ENCODE measurements at places on chromosomes 7 and 10.

DNA sequence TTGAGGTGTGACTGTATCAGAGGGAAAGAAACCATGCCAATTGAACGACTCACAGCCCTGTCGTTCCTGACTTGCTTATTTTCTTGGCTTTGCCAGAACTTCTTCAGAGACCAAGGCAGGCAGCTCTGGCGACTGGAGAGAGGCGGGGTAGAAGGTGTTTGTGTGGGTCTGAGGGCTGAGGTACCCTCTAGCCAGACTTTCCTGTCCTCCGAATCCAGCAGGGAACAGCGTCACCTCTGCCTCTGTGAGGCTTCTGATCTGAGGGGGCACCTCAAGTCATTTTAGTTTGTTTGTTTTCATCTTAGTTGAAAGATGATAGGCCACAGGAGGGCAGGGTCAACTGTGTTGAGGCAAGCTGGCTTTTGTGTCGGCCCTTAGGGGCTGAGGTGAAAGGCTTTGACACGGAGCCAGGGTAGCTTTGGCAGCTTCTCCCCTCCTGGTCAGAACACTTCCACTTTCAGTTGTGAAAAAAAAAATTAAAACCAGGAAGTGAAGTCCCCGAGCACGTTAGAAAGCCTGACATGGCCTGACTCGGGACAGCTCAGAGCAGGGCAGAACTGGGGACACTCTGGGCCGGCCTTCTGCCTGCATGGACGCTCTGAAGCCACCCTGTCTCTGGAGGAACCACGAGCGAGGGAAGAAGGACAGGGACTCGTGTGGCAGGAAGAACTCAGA lies 1.9 kb downstream of the ACSL5 start:
- DNase-seq, result peak; percentile 78

DNA sequence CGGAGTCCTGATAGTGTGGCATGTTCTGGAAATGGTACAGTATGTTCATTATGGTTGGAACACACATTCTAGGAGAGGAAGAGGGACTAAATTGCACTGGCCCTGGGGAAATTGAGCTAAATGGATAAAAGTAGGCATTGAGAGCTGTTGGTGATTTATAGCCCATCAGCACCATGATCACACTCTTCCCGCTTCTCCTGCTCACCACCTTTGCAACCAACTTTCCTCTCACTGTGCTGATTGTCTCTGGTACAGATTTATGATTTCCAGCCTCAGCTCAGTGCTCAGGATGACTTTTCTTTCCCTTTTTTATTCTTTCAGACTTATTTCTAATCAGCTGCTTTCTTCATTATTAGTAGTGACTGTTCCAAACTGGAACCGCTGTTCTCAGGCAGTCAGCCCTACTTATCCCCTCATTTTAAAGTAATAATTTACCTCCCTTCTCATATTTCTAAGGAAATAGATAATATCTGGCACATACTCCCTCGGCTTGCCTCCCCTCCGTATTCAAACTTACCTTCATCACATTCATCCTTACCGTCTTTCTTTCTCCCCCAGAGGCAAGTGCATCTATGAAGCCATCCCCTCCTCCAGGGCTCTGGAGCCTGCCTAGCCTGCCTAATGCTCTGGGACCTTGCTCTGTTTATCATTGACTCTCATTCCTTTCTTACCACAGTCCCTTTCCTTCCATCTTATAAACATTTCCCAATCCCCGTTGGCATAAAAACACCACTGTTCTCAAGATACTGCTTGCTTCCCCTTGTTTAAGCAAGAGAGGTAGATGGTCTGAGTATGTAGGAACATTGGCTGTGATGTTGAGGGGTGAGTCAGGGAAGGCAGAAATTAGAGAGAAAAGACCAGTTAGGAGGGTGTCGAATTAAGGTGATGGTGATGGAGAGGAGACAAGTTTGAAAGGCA lies 51.6 kb upstream of the RPA3 start:
- DNase-seq, result no peak

DNA sequence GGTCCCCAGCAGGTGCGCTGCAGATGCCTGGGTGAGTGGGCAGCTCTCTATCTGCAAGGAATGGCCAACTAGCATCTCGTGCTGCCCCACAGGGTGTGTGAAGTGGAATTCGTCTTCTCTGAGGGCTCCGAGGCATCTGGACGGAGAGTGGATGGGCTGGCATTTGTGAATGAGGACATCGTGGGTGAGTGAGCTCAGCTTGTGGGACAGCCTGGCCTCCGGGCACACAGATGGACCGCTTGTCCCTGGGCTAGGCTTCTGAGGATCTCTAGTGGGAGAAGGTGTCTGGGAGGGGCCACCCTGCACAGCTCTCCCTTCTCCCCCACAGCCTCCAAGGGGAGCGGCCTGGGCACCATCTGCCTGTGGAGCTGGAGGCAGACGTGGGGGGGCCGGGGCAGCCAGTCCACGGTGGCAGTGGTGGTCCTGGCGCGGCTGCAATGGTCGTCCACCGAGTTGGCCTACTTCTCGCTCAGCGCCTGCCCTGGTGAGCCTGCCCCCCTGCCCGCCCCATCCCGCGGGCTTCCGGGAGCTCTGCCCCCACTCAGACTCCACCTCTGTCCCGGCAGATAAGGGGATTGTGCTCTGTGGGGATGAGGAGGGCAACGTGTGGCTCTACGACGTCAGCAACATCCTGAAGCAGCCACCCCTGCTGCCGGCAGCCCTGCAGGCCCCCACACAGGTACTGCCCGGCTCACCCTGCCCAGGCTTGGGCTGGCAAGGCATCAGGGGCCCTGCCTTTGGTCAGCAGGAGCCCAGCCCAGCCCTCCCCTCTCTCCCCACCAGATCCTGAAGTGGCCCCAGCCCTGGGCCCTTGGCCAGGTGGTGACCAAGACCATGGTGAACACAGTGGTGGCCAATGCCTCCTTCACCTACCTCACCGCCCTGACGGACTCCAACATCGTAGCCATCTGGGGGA lies 6.3 kb downstream of the POLR2J start:
- DNase-seq, result peak; percentile 48

- no peak for DNase-seq
These were observed 43.5 kb upstream of the LSM8 start for GRCh38 chr7:118140468-118140867.

- DNase-seq, result no peak
These were observed 11.7 kb upstream of the ZNF716 start for GRCh38 chr7:57438244-57438643.

DNA sequence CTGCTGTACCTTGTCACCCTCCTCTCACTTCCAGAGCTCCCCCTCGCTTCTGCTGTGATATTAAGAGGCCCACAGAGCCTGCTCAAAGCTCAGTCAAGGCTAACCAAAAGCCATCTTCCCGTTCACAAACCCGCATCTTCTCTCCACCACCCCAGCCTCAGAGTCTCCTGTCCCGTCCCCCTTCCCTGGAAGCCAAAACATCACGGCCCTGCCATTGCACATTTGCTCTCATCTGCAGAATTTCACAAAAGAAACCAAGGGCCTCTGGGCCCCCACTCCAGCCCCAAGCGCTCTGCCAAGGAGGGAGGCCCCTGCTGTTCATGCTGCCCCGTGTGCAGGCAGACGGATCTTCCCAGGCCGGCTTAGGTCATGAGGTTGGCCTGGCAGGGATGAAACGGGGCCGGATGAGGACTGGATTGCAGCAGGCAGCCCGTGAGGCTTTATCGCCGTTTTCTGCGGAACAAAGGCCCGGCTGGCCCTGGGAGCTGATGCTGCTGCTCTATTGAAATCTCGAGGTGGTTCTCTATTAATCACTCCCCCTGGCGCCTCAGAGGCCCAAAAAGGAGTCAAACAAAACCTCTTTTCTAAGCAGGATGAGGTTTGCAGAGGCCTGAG lies 31.6 kb upstream of the FOXK1 start:
- no peak for DNase-seq

DNA sequence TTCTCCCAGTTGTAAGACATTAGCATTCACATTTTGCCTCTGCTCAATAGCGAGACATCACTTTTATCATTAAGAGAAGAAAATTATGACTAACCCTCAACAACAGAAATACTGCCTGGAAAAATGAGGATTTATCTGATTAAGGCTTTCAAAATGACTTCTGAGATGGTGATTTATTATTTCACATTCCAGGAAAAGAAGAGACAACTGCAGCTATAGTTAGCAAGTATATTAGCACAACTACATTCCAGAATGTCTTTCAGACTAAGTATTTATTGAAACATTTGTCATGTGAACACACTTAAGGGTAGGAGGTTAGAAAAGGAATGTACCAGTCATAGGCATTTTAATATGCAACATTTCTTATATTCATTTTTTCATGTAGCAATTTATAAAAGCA lies 162.0 kb downstream of the IQUB start:
- no peak for DNase-seq

- no peak for DNase-seq
These were observed 158.9 kb upstream of the FOXK1 start for GRCh38 chr7:4523219-4523618.

- DNase-seq, result peak; percentile 7
These were observed 103.7 kb downstream of the MACC1 start for GRCh38 chr7:20113427-20114027.

DNA sequence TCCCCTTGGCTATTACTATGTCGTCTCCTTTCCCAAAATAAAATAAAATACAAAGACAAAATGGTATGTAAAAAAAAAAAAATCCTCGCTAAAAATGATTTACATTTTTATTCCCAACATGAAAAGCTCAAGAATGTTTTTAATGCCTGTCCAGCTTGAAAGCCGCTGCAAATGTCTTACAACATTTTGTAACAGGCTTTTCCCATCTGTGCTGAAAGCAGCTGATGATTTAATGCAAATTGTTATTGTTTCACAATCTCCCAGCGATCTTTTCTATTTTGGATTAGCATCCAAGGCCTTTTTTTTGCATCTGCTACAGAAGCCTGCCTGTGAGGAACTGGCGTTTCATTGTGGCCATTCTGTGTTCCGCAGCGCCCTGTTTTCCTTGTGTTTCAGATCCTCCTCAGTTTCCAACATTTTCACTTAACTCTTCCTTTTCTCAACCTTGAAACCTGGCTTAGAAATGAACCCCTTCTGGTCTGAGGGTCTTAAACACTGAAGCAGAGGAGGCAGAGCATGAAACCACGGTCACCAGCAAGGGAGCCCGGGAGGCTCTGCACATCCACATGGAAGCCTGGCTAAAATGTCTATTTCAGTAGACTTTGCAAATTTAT lies 712.1 kb downstream of the PARD3 start:
- DNase-seq, result no peak

DNA sequence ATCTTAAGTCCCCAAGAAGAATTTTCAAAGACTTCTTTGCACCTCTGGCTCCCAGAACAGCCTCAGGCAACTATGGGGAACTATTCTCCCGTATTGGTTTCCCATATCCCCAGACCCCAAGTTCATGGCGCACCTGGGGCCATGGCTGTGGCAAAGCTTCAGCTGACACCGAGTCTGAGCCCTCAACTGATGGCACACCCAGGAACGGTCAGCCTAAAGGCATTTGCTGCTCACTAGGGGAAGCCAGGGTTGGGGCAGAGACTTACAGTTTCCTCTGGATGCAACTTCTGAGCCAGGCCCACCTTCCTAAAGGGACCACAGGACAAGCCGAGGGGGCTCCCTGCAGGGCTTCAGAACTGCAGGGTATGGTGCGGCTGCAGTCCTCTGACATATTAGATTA lies 13.7 kb upstream of the CPA1 start:
- DNase-seq, result no peak

- DNase-seq, result no peak
These were observed 738.3 kb downstream of the AUTS2 start for GRCh38 chr7:70336536-70336935.

DNA sequence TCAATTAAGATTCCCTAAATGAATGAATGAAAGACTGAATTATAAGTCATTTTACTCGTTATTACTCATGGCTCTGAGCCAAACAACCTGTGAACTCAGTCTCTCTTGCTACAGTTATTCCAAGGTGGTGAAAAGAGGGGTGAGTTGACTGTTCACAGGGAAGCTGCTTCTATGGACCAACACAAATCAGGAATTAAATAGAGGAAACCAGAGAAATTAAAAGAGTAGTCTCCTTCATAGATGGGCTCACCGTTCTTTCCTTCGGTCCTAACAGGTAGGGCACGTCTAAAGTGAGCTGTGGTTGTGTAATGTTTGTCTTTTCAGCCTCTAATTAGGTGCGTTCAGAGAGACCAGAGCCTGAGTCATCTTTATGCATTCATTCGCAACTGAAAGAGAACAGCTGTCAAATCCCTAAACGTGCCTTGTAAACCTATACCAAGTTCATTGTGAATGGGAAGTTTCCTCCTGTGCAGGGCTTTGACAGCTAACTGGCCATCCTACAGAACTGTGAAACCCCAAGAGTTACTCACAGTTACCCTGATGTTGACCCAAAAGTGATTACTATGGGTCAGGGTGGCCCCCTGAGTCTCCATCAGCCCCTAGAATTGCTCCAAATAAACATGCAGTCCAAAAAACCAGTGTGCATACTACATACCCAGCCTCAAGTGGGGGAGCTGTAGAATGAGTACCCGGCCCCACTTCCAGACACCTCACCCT lies 18.2 kb upstream of the C10orf53 start:
- no peak for DNase-seq

- DNase-seq, result no peak
These were observed 27.3 kb upstream of the CYP2C19 start for GRCh38 chr10:94735197-94735596.

GRCh38 chr7:107758667-107759066 lies 14.7 kb downstream of the CBLL1 start:
- no peak for DNase-seq

DNA sequence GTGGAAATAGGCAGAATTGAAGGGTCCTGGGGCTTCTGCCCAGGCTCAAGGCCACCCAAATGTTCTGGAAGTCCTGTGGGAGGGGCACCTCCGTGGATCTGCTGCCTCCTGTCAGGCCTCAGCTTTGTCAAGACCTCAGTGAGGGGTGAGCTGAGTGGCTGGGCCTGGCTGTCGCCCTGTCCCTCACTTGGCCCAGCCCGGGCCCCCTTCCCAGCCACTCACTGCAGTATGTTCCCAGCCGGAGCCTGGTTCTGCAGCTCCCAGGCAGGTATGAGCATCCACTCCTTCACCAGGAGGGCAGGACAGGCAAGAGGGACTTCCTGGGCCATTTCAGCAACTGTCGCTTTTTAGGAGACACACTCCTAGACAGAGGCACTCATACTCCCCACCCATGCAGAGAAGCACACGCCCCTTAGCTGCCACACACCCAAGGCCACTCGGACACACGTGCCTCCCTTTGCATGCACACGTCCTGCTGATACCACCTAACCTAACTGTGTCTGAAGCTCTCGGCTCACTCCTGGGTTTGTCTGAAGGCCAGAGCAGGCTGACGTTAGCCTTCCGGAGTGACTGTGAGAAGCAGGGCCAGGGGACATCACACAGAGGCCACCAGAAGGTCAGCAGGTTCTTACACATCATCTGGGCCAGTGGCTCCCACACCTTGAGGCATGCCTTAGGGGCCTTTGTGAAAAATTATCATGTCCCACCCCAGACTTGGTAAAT lies 72.2 kb upstream of the COL13A1 start:
- no peak for DNase-seq

- no peak for DNase-seq
These were observed 18.2 kb upstream of the GDI2 start for GRCh38 chr10:5831446-5831782.

All from mucosa of descending colon (tissue), 3 donors.